ENCODE measurements at places on chromosomes 7 and 10.

DNA sequence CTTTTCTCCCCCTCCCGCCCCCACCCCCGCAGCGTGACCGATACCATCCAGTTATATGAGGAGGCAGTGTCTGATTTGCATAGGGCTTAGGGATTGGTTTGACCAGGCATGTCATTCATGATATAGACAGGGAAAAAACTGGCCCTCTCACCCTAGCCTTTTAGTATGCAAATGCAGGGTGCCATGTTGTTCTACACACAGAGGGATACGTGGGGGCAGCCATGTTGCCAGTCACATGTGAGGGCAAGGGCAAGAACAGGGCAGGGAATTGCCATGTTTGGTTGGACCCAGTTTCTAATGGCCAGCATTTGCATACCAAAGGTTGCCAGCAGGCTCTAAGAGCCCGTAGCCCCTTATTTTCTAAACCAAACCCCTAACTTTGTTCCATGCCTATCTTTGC lies 552.1 kb downstream of the SORCS1 start:
- no peak for DNase-seq

DNA sequence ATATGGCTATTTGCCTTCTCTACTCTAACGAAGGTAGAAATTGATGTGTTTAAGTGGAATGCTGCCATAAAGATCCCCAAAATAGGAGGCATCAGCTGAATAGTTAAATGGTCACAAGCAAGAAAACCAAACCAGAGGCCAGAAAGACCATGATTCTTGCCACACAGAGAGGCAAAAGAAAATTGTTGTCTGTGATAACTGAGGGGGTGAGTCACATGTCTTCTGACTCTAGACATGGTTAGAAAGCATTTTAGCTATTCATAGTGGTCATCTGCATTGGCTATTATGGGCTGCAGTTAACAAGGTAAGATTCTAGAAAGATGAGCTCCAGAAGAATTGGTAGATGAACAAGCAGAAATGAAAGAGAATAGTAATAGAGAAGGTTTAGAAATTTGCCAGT lies 361.4 kb upstream of the NPSR1 start:
- DNase-seq: peak; percentile 65

- DNase-seq: peak; percentile 55
These were observed 587 bp upstream of the CELF2 start for GRCh38 chr10:11017000-11017569.

- DNase-seq: no peak
These were observed 2.5 kb downstream of the PSAP start for GRCh38 chr10:71848325-71849275.

GRCh38 chr10:15672469-15672868 lies 47.3 kb downstream of the ITGA8 start:
- no peak for DNase-seq
